ENCODE measurements at places on chromosomes 12 and 14. TPM values are rescaled to one million over a fixed set of nuclear protein-coding genes. Genes with fewer than 3 reads are reported as not detected.

DNA sequence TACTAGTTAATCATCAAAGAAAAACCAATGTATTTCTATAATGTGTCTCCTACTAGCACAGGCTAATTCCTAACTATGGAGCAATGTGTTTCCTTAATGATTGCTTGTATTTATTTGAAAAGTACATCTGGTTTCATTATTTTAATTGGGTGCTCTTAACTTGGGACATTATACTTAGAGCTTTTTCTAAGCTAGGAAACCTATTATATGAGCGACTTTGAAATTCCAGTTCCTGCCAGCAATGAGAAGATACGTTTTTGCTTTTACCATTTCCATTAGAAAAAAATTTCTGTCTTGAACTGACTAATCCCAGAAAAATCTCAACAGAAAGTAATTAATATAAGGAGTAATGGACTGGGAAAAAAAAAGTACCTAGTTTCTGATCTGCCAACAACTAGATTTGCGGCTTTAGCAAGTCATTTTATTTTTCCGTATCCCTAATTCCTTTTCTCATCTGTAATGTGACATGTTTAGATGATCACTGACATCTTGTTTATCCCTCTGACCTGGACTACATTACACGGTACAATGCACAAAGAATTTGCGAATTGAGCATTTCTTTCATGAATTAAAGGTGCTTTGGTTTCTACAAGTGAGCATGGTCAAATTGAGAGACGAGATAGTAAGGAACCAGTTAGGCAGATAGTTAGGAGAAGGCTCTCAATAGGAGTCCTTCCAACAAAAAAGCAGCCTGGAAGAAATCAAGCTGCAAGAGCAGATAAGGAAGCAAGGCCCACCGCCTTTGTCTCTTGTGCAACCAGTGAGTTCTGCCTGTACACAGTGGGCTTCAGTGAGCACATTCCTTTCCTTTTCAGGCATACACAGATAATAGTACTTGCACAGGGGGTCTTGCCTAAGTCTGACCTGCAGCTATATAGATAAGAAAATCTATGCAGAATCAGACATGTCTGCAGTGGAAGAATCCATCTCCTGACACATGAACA is 1765.0 kb upstream of the FLRT2 start:
- H3K4me3 ChIP-seq, result no peak overlapping the region
- H3K27me3 ChIP-seq, result no peaks in the 10 kb centered on the region
- no peaks in the 10 kb centered on the region for H3K36me3 ChIP-seq
- no peaks in the 10 kb centered on the region for H3K4me1 ChIP-seq
- no peak for DNase-seq

Gene GDF3
- total RNA-seq, result not detected

Gene RNF41
- total RNA-seq, result 37.7 TPM

- H3K4me3 ChIP-seq, result no peak overlapping the region
- peaks cover 4% of the 10 kb centered on the region for H3K4me1 ChIP-seq
- no peaks in the 10 kb centered on the region for H3K27me3 ChIP-seq
- peaks cover 3% of the 10 kb centered on the region for H3K36me3 ChIP-seq
- no peak overlapping the region for H3K27ac ChIP-seq
Observed at GRCh38 chr12:91958816-91959215, 186.8 kb downstream of the BTG1 start.

DNA sequence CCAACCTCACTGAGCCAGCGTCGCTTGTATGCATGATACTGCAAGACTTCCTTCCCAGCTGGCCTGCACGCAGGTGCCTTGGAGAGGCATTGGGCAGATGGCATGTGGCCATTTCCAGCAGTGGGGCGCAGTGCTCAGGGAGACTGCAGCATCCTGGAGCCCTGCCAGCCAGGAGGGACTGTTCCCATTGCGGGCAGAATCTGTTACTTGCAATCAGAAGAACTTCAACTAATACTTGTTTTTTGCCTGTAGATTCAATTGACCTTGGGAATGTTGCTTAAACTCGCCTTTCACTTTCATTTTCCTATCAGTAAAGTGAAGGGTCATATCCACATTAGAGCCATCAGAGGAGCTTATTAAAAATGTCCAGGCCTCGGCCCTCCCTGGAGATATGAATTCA is 29.8 kb downstream of the ANKRD9 start:
- H3K27ac ChIP-seq, result peak overlapping the region; percentile 40
- H3K4me1 ChIP-seq, result no peaks in the 10 kb centered on the region
- no peak for DNase-seq
- no peaks in the 10 kb centered on the region for H3K27me3 ChIP-seq
- H3K4me3 ChIP-seq, result no peak overlapping the region
- H3K36me3 ChIP-seq, result peaks cover 26% of the 10 kb centered on the region

Gene HCAR2
- 21.4 TPM for total RNA-seq

Gene STRN3
- total RNA-seq, result 34.1 TPM

DNA sequence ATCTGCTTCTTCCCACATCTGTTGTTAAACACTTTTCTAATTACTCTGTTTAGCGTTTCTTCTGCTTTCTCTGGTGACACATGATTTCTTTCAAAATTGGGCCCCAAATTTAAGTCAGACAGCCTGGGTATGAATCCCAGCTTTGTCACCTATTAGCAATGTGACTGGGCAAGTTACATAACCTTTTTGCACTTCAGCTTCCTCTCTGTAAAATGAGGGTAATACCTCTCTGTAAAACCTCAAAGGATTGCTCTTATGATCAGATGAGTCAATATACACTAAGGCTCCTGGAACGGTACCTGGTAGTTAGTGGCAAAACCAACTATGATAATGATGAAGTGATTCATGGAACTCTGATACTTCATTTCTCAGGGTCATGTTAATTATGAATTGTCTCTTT is 33.0 kb downstream of the E2F7 start:
- H3K4me3 ChIP-seq, result no peak overlapping the region
- peaks cover 26% of the 10 kb centered on the region for H3K36me3 ChIP-seq
- DNase-seq, result no peak
- H3K4me1 ChIP-seq, result no peaks in the 10 kb centered on the region
- H3K27ac ChIP-seq, result no peak overlapping the region
